IPS DF 6.9 (cell line): ENCODE measurements at places on chromosomes 6 and 20.

DNA sequence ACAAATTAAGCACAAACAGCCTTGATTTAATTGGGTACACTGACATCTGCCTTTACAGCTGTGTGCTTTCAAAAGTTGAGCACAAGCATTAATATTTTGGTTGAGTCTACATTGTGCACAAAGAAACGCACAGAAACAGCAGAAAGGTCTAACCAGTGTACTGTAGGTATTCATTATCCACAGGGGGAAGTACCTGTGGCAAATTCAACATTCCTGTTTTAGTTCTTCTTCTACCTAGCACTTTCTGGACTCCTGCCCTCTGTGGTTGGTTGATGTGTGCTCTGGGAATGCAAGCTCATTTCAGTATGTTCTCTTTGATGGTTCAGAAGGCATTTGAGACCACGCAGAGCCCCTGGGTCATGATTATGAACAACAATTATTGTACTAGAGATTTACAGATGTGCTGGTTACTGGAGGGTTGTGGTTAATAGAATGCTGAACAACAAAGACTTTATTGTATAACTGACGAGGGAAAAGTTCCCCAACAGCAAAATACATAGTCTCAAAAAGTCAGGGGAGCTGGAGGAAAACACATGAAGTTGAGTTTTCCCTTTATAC is 26.6 kb upstream of the DAAM2 start:
- DNase-seq = no peak

GRCh38 chr6:13457577-13457976 is 29.8 kb downstream of the GFOD1 start:
- no peak for DNase-seq

- no peak for DNase-seq
Measured at GRCh38 chr20:15799871-15800270, 773.4 kb downstream of the KIF16B start.

DNA sequence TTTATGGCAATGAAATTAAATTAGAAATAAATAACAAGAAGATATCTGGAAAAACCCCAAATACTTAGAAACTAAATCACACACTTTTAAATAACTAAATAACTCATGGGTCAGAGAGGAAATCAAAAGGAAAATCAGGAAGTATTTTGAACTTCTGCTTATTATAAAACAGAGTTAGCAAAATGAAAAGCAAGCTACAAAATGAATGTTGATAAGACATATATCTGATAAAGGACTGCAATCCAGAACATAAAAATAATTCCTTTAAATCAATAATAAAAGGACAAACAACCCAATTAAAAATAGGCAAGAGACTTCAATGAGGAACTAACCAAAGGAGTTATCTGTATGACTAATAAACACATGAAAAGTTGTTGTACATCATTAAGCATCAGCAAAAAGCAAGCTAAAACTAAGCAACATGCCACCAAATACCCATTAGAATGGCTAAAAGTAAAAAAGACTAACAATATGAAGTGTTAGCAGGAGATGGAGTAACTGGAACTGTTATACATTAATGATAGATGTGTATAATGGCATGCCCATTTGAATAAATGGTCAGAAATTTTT is 38.9 kb upstream of the STMND1 start:
- no peak for DNase-seq

DNA sequence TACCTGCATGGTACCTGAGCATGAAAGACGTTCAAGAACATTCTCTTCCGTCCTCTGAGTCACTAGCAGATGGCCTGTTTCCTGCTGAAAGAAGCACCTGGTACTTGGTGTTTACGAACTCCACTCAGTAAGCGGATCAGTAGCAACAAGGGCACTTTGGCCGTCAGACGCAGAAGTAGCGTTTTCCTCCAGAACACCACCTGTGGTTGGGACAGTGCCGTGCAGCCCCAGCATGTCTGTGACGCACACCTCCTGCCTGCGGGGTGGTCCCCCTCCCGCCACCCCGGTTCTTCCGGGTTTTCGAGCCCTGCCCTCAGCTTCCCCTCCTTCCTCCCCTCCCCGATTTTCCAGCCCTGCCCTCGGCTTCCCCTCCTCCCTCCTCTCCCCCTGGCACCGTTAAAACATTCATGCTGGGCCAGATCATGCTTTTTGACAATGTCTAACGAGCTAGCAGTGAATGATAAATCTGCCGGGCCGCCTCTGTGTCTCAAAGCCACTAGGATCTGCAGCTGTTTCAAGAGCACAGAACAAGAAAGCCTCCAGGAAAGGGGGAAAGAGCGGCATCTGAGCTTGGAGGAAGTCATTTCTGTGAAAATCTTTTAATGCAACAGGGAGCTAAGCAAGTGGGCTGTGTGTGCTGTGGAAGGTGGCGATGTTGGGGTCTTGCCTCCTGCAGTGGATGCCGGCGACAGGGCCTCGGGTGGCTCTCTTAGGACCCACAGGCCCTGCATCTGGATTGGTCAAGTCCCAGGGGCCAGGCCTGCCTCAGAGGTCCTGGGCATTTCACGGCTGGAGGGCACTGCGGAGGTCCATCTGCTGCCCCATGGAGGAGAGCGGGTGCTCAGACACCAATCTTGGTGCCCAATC is 207.9 kb downstream of the ERMARD start:
- DNase-seq = no peak
